ENCODE measurements at places on chromosomes 2 and 18.

GRCh38 chr2:80149991-80150390 lies 154.6 kb downstream of the LRRTM1 start:
- no peak for DNase-seq

DNA sequence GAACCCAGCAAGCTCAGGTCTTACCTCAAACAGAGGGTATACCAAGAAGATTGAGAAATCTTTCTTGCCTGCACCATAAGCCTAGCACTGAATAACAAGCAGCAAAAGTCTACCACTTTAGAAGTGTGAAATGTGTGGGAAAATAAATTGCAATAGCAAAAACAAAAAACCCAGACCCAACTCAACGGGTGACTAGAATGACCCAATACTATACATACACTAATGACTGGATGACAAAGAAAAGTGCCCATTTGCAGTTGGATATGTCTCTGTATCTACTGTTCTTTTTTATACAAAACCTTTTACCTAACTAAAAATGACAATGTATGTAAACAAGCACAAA lies 950.6 kb downstream of the TRIB2 start:
- DNase-seq = no peak

DNA sequence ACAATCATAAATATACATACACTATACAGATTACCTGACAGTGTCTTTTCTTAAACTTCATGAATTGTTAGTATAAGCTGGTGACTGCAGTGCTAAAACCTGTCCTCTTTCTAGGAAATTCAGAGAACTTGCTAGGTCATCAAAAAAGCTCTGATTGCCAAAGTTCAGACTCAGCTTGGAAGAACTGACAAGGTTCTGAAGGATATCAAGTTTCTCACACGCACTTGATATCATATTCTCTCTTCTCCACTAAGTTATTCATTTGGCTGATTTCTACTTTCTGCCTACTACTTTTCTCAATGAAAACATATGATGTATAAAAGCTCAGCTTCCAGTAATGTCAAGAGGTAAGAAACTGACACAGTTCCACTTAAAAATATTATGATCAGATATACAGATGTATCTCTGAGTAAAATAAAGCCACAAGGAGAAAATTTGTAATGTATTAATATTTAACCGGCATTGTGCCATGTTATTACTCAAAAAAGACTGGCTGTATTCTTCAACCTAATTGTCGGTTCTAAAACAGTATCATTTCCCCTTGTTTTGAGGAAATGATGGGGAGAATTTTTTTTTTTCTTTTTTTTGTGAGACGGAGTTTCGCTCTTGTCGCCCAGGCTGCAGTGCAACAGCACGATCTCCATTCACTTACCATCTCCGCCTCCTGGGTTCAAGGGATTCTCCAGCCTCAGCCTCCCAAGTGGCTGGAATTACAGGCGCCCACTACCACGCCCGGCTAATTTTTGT lies 2.4 kb downstream of the OSBPL1A start:
- DNase-seq = no peak

DNA sequence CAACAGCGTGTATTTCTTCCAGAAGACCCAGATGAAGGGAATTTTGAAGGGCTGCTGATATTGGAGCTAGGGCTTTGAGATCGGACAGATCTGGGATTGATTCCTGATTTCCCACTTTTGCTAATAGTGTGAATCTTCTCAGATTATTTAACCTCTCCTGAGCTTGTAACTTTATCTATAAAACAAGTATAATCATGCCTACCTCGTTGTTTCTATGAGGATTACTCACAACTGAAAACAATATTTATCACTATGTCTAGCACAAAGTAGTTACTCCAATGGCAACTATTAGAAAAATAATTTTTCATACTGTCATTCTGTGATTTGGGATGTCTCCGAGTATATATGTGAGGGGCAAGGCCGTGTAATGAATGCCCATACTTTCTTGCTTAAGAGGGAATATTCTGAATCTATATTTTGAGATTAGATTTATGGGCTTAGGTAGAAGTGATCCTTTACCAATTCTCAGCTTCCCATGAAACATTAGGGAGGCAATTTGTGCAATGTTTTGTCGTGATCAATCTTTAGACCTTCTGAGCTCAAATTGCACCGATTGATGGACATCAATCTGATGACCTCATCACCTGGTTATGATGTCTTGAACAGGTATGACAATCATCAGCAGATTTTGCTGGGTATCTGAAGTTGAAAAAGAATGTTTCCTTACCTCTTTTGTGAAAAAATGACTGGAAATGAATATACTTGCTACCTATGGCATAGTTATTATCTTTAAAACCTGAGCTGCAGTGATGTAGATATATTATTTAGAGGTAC lies 339.9 kb downstream of the KCNS3 start:
- DNase-seq = peak; percentile 26

All from RWPE1 (cell line).